ENCODE measurements at places on chromosomes 2 and 18. TPM values are rescaled to one million over a fixed set of nuclear protein-coding genes. Genes with fewer than 3 reads are reported as not detected.

DNA sequence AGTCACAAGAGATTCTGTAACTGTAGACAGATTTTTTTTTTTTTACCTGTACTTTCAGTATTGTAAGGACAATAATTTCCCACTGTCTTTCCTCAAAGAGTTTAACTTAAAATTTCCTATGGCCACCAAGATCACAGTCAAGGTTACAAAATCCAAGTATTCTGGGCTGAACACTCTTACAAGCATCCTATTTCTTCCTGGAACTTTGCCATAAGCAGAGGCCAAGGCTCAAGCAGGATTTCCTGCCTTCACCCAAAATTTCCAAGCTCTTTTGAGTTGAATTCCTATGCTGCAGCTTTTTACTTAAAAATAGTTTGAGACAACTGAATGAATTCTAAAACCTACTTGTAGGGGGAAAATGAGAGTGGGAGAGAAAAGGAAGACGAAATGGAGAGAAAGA is 299.4 kb downstream of the ZNF516 start:
- H3K4me1 ChIP-seq, result no peaks in the 10 kb centered on the region
- no peaks in the 10 kb centered on the region for H3K36me3 ChIP-seq
- no peak overlapping the region for H3K4me3 ChIP-seq
- no peak overlapping the region for H3K27ac ChIP-seq

DNA sequence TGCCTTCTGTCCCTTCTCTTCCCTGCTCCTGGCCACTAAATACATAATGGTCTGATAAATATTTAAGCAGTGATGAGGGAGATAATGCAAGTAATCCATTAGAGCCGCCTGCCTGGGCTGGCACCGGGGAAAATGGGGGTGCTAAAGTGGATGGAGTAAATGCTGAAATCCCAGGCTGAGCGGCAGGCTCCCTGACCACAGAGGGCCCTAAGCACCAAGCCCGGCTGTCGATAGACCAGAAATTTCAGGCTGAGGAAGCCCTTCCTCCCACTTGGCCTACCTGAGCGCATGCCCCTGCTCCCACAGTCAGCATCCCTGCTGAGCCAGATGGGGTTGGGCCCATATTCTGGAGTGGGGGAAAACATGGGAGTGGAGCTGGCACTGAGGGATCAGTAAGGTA is 197.5 kb upstream of the SKOR2 start:
- H3K4me3 ChIP-seq, result no peak overlapping the region
- H3K36me3 ChIP-seq, result no peaks in the 10 kb centered on the region
- H3K27me3 ChIP-seq, result no peaks in the 10 kb centered on the region
- no peak for DNase-seq
- H3K4me1 ChIP-seq, result no peaks in the 10 kb centered on the region
- no peak overlapping the region for H3K27ac ChIP-seq

DNA sequence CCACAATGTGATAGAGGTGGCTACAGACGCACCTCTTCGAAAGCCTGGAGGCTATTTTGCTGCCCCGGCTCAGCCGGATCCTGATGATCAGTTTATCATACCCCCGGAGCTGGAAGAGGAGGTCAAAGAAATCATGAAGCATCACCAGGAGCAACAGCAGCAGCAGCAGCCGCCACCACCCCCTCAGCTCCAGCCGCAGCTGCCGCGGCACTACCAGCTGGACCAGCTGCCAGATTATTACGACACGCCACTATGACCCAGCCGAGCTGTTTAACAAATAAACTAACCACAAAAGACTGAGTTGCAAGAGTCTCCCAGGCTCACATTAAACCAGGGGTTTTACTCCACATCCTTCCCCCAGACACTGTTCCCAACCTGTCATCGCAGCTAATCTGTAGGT is 263.8 kb downstream of the PHLPP1 start:
- H3K27me3 ChIP-seq, result no peaks in the 10 kb centered on the region
- H3K27ac ChIP-seq, result no peak overlapping the region
- DNase-seq, result no peak
- H3K36me3 ChIP-seq, result no peaks in the 10 kb centered on the region
- H3K4me3 ChIP-seq, result no peak overlapping the region

GRCh38 chr2:183078163-183078463 is 434 bp upstream of the DUSP19 start:
- H3K36me3 ChIP-seq, result no peaks in the 10 kb centered on the region
- no peak overlapping the region for H3K27ac ChIP-seq
- H3K4me1 ChIP-seq, result peaks cover 11% of the 10 kb centered on the region
- peaks cover 5% of the 10 kb centered on the region for H3K27me3 ChIP-seq
- H3K4me3 ChIP-seq, result peak overlapping the region; percentile 82

DNA sequence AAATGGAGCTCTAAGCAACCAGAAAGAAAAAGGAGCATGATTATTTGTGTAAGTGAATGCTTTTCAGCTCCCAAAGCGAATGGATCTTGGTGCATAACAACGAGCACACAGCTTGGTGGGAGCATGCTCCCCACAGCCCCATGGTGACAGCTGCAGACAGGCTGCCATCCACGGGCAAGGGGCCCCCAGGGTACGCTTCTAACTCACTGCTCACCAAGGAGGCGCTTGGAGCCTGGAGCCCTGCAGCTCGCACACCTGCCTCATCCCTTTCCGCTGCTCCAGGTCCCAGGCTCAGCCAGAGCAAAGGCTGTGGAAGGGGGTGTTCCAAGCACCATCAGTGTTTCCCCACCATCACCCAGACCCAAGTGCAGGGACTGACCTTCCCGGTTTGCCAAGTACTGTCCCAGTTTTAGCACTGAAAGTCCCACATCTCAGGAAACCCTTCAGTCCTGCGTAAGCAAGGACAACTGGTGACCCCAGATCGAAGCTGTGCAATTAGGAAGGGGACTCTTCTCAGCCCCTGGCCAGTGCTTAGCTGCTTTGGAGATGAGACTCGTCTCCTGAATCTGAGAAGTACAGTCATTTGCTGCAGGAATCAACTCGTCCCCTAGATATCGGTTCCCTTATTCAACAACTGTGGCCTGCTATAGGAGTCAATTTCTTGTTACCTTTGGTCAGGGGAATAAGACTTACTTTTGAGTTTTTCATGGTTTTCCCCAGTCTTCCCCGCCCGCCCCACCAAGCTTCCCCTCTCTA is 50.0 kb upstream of the ATG16L1 start:
- H3K4me1 ChIP-seq, result no peaks in the 10 kb centered on the region
- peak overlapping the region; percentile 50 for H3K27ac ChIP-seq
- peaks cover 74% of the 10 kb centered on the region for H3K36me3 ChIP-seq
- DNase-seq, result no peak
- no peak overlapping the region for H3K4me3 ChIP-seq

- H3K27ac ChIP-seq, result no peak overlapping the region
- H3K4me1 ChIP-seq, result no peaks in the 10 kb centered on the region
- H3K27me3 ChIP-seq, result no peaks in the 10 kb centered on the region
- H3K36me3 ChIP-seq, result no peaks in the 10 kb centered on the region
- H3K4me3 ChIP-seq, result no peak overlapping the region
Observed at GRCh38 chr2:214484239-214484638, 73.4 kb downstream of the VWC2L start.

The REG3A gene
- total RNA-seq, result not detected

GRCh38 chr2:153230977-153231376 is 247.6 kb downstream of the RPRM start:
- H3K4me3 ChIP-seq, result no peak overlapping the region
- H3K4me1 ChIP-seq, result peaks cover 15% of the 10 kb centered on the region
- DNase-seq, result no peak
- no peaks in the 10 kb centered on the region for H3K27me3 ChIP-seq
- no peaks in the 10 kb centered on the region for H3K36me3 ChIP-seq

DNA sequence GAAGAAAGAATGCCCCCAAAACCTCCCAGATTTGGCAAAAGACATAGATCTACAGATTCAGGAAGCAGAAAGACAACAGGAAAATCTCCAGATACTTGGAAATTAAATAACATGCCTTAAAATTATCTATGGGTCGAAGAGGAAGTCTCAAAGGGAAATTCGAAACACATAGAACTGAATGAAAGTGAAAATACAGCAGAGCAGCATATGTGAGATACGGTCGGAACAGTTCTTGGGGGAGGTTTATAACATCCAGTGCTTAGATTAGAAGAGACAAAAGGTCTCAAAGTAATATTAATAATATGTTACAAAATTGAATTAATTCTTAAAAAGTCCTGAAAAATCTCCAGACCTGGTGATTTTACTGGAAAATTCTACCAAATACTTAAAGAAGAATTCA is 14.3 kb downstream of the KCNG2 start:
- H3K27ac ChIP-seq, result no peak overlapping the region
- DNase-seq, result no peak
- no peaks in the 10 kb centered on the region for H3K36me3 ChIP-seq
- H3K4me3 ChIP-seq, result no peak overlapping the region
- H3K27me3 ChIP-seq, result peaks cover 21% of the 10 kb centered on the region

The HOXD11 gene
- not detected for total RNA-seq

DNA sequence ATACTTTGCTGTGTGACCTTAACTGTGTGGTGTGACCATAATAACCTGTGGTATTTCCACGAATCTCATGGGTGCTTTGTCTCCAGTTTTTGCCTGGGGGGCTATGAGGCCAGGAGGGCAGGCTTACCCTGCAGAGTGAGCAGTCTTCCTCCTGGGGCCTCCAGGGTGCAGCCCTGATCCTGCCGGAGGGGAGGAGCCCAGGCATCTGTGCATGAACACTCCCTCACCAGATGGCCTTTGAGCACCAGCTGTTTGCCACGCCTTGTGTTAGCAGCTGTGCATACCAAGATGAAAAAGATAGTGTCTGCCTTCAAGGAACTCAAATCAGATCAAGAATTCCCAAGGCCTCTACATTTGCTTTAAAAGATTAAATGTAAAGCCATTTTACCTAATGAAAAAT is 75.0 kb upstream of the RBM44 start:
- no peaks in the 10 kb centered on the region for H3K27me3 ChIP-seq
- no peak overlapping the region for H3K4me3 ChIP-seq

- peak; percentile 32 for DNase-seq
- peaks cover 2% of the 10 kb centered on the region for H3K27me3 ChIP-seq
- no peak overlapping the region for H3K4me3 ChIP-seq
Observed at GRCh38 chr2:128520791-128521190, 202.1 kb upstream of the HS6ST1 start.

GRCh38 chr2:25322312-25322711 is 19.4 kb downstream of the DNMT3A start:
- H3K36me3 ChIP-seq, result peaks cover 29% of the 10 kb centered on the region
- no peak for DNase-seq
- H3K27ac ChIP-seq, result peak overlapping the region; percentile 86
- H3K4me3 ChIP-seq, result peak overlapping the region; percentile 10
- H3K4me1 ChIP-seq, result peaks cover 35% of the 10 kb centered on the region
- H3K27me3 ChIP-seq, result no peaks in the 10 kb centered on the region

The AQP12B gene
- total RNA-seq, result not detected

DNA sequence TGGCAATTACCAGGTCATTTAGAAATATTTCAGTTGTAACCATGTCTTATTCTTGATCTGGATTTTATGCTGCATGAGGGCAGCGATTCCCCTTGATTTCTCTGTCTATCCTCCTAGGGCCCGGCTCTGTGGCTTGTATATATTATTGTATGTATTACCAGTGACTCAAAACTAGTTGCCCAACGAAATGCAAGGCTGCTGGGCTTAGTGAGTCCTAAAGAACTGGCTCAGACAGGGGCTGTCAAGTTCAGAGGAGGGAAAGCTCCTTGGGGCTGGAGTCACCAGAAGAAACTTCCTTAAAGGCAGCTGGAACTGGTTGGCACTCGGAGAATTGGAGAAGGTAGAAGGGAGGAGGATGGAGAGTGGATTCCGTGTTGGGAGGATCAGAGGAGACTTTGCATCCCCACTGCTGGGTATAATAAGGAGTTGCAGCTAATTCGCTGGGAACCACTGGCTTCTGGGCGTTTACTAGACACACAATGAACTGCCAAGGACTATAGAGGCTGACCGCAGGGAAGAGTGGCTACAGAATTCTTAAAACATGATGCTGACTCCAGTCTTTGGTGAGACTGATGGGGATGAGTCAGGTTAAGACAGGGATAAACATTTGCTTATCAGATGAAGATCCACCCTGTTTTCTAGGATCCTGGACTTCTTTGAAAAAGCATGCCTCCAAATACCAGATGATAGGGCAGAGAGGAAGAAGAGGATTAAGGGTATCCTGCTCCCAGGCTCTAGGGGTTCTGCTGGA is 104.3 kb downstream of the PRKCE start:
- H3K4me1 ChIP-seq, result peaks cover 2% of the 10 kb centered on the region
- H3K27ac ChIP-seq, result no peak overlapping the region
- no peak overlapping the region for H3K4me3 ChIP-seq
- no peaks in the 10 kb centered on the region for H3K36me3 ChIP-seq
- DNase-seq, result no peak

- H3K4me1 ChIP-seq, result peaks cover 14% of the 10 kb centered on the region
- no peak overlapping the region for H3K4me3 ChIP-seq
- H3K36me3 ChIP-seq, result peaks cover 2% of the 10 kb centered on the region
- no peaks in the 10 kb centered on the region for H3K27me3 ChIP-seq
Observed at GRCh38 chr2:33602201-33602830, 3.2 kb upstream of the FAM98A start.

The POTEF gene
- total RNA-seq, result not detected

- no peak overlapping the region for H3K27ac ChIP-seq
- H3K4me1 ChIP-seq, result no peaks in the 10 kb centered on the region
- no peak for DNase-seq
- no peak overlapping the region for H3K4me3 ChIP-seq
- peaks cover 3% of the 10 kb centered on the region for H3K36me3 ChIP-seq
Observed at GRCh38 chr2:231819447-231820042, 33.3 kb downstream of the COPS7B start.

DNA sequence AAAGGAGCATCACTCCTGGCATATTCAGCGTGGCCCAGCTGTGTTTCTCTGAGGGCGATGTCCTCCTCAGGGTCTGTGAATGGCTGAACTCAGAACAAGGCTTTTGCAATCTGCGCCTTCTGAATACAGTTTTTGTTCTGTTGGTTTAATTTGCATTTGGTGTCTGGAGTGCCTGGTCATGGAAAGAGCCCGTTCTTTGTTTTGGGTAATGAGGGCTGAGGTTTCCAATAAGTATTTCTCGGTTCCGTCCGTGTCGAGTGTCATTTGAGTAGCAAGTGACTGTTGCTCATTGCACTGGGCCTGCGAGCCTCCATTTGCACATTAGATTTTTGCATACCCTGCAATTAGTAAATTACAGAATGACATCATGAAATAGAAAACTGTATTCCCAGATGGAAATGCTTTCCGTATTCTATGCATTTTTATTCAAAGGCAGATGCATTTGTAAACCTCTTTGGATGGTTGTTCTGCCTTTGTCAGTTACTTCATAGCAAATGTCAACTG is 57.3 kb downstream of the NEDD4L start:
- DNase-seq, result no peak
- H3K4me3 ChIP-seq, result no peak overlapping the region
- H3K27ac ChIP-seq, result no peak overlapping the region
- H3K4me1 ChIP-seq, result no peaks in the 10 kb centered on the region
- H3K36me3 ChIP-seq, result no peaks in the 10 kb centered on the region

GRCh38 chr2:110101901-110102803 is 13.5 kb downstream of the MALL start:
- peak overlapping the region; percentile 11 for H3K27ac ChIP-seq
- H3K27me3 ChIP-seq, result peaks cover 9% of the 10 kb centered on the region
- no peak for DNase-seq
- H3K36me3 ChIP-seq, result no peaks in the 10 kb centered on the region

GRCh38 chr2:238141541-238142318 is 3.3 kb downstream of the KLHL30 start:
- H3K27ac ChIP-seq, result peak overlapping the region; percentile 47
- no peak overlapping the region for H3K4me3 ChIP-seq
- H3K36me3 ChIP-seq, result no peaks in the 10 kb centered on the region
- H3K27me3 ChIP-seq, result no peaks in the 10 kb centered on the region
- no peak for DNase-seq
- peaks cover 5% of the 10 kb centered on the region for H3K4me1 ChIP-seq

The ZNF512 gene
- 37.0 TPM for total RNA-seq

The GAREM2 gene
- total RNA-seq, result 5.5 TPM

GRCh38 chr2:15561574-15562344 is 625 bp upstream of the NBAS start:
- peaks cover 11% of the 10 kb centered on the region for H3K36me3 ChIP-seq
- peaks cover 41% of the 10 kb centered on the region for H3K4me1 ChIP-seq
- peak; percentile 29 for DNase-seq
- peak overlapping the region; percentile 99 for H3K4me3 ChIP-seq
- H3K27ac ChIP-seq, result peak overlapping the region; percentile 95
